ENCODE measurements at places on chromosomes 4 and X. TPM values are rescaled to one million over a fixed set of nuclear protein-coding genes. Genes with fewer than 3 reads are reported as not detected.

- H3K27me3 ChIP-seq, result no peaks in the 10 kb centered on the region
- H3K4me1 ChIP-seq, result no peaks in the 10 kb centered on the region
- no peak for DNase-seq
Measured at GRCh38 chr4:955931-956381, 17.4 kb downstream of the DGKQ start.

DNA sequence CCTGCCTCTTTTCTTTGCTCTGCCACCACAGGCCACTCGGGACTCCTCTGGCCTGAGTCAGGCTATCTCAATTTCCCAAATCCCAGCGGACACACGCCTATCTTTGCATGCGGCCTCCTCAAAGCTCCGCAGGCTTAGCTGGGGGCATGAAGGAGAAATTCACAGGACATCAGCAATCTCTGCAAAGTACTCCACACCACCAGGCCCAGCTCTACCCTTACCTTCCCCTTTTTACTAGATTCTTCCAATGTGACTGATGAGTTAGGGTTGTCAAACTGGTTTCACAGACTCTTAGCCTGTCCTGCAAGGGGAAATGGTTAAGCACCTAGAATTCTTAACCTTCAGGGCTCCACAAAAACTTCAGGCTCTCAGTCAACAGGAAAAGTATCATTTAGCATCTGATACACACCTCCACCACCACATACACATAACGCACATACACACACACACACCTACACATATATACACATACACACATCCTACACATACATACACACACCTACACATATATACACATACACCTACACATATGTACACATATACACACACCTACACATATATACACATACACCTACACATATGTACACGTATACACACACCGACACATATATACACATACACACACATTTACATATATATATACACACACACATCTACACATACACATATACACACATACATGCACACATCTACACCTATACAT, 349.1 kb downstream of the ANK2 start:
- H3K27ac ChIP-seq, result no peak overlapping the region
- DNase-seq, result no peak
- no peaks in the 10 kb centered on the region for H3K27me3 ChIP-seq

- H3K27me3 ChIP-seq, result no peaks in the 10 kb centered on the region
- H3K4me3 ChIP-seq, result peak overlapping the region; percentile 94
- DNase-seq, result no peak
- peaks cover 27% of the 10 kb centered on the region for H3K36me3 ChIP-seq
- H3K4me1 ChIP-seq, result peaks cover 28% of the 10 kb centered on the region
Measured at GRCh38 chrX:23783589-23784469, 856 bp downstream of the SAT1 start.

GRCh38 chr4:181693517-181693916, 549.7 kb upstream of the TENM3 start:
- H3K4me1 ChIP-seq, result no peaks in the 10 kb centered on the region
- no peaks in the 10 kb centered on the region for H3K27me3 ChIP-seq
- H3K4me3 ChIP-seq, result no peak overlapping the region
- no peak for DNase-seq
- no peak overlapping the region for H3K27ac ChIP-seq

- H3K4me1 ChIP-seq, result no peaks in the 10 kb centered on the region
- H3K27ac ChIP-seq, result no peak overlapping the region
- peaks cover 2% of the 10 kb centered on the region for H3K36me3 ChIP-seq
Measured at GRCh38 chrX:44157858-44158257, 184.7 kb upstream of the NDP start.

DNA sequence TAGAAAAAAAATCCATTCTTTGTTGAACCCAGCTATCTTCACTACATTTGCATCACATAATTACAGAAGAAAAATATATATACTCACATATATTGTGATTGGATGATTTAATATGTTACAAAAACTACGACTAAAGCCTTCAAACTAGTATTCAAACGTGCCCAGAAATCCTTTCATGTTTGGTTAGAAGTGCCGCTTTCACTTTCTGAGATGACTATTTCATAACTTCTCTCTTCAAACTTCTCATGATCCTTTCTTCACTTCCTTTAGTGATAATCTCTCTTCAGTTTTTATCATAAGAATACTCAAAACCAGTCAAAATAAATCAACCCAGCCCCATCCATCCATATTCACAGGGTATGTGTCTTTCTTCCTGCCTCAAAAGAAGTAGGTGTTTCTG, 50.8 kb upstream of the NAF1 start:
- no peak overlapping the region for H3K27ac ChIP-seq
- H3K27me3 ChIP-seq, result peaks cover 5% of the 10 kb centered on the region
- H3K36me3 ChIP-seq, result no peaks in the 10 kb centered on the region
- no peaks in the 10 kb centered on the region for H3K4me1 ChIP-seq
- no peak overlapping the region for H3K4me3 ChIP-seq

PDE5A gene
- total RNA-seq, result 0.64 TPM

BEND2 gene
- not detected for total RNA-seq

PARM1 gene
- total RNA-seq, result not detected

HPSE gene
- total RNA-seq, result 16.5 TPM
